ENCODE measurements at places on chromosomes 7 and 10.

GRCh38 chr7:132877573-132877972, 204.3 kb downstream of the CHCHD3 start:
- no peak for DNase-seq

DNA sequence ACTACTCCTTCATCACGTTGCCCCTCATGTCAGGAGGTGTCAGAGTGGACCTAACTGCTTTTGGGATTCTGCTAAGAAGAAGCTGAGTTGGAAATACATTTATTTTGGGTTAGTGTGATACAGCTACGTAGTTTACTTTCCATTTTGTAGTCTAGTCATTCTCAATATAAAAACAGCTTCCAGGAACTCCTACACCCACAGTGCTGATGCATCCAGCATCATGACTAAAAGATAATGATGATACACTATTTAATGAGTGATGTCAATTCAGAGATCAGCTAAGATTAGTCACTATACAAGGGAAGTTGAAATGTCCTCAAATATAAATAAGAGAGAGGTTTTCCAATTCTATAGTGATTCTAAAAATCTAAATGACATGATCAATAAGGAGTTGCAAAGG, 264.2 kb upstream of the SLC26A5 start:
- DNase-seq, result no peak

- peak; percentile 31 for DNase-seq
Measured at GRCh38 chr10:119750391-119751230, 24.8 kb downstream of the INPP5F start.

- DNase-seq, result no peak
Measured at GRCh38 chr10:25692761-25693160, 241.3 kb upstream of the MYO3A start.

GRCh38 chr7:99036546-99037111, 107.3 kb downstream of the SMURF1 start:
- no peak for DNase-seq

DNA sequence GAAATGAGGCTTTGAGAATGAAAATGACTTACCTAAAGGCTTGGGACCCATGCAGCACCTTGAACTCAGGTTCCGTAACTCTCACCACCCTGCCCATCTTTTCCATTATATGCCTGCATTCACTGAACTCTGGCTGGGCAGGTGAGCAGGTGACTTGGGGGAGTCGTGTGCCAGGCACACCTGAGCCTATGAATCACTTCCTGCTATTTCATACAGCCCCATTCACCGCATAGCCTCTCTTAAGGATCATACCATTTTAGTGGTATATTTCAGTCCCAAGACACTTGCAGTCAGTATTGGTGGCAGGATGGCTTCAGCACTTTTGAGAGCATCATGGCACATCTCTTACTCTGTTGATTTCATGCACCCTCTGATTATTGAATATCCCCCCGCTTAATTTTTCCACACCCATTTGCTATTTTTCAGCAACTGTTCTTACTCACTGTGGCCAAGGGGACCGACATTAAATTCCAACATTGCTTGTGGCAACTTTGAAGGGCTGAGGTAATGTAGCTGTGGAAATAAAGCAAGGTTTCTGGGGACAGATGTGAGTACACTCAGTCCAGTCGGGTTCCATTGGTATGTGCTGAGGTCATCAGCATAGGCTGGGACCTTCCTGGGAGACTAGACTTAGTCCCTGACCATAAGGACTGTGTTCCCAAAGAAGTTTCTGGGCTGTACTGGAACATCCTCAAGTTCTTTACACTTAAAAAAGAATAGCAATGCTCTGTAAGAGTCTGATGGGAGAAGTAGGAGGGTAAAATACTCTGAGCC, 39.8 kb upstream of the ZNF438 start:
- DNase-seq, result no peak

GRCh38 chr7:1852517-1853430, 182.7 kb downstream of the ELFN1 start:
- no peak for DNase-seq

DNA sequence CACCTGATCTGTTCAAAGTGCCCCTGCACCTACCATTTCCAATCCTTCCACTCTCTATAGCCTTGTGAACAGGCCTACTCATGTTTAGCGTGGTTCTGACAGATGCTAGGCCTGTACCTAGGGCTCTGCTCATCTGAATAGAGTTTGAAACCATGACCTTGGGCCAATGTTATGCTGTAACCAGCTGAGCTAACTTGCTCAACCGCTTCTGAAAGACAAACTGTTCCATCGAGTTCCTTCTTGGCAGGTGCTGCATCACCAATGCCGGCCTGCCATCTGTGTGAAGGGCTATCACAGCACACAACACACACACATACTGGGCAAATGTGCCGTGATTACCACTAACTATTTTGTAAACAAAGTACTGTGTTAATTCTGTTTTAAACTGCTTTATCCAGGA, 419.0 kb upstream of the GALNT17 start:
- no peak for DNase-seq

GRCh38 chr10:2111965-2112364, 374.6 kb upstream of the ADARB2 start:
- DNase-seq, result no peak

- no peak for DNase-seq
Measured at GRCh38 chr7:37820708-37821468, 27.5 kb upstream of the NME8 start.

DNA sequence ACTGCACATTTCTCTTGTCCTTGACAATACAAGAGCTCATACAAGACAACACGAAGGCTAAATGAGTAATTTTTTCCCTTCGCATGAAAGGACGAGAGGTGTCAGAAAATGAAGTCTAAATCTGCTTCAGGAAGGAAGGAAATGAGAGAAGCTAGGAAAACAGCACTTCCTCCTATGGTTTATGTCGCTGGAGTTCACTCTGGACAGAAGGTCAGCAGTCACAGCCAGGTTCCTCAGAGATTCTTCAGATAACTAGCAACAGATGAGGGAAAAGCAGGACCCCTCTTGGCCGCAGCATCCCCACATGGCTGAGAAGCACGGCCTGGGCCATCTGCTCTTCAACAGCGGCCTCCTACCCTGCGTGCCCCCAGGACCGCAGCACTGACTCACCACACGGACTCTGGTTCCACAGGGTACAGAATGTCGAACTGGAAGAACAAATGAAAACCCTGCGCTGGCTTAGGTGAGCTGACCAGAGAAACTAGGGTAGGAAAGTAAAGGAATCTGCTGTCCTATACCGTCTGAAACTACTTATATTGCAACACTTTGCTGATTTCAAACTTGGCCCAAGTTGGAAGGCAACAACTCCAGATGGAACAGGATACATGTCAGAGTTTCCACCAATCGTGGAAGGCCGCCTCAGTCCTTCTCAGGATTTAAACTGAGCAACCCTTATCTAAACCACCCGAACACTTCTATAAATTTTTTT, 26.3 kb downstream of the DNMBP start:
- DNase-seq, result no peak

GRCh38 chr10:78062296-78062695, 28.6 kb downstream of the RPS24 start:
- DNase-seq, result no peak

GRCh38 chr10:71483885-71484751, 87.4 kb downstream of the CDH23 start:
- no peak for DNase-seq

DNA sequence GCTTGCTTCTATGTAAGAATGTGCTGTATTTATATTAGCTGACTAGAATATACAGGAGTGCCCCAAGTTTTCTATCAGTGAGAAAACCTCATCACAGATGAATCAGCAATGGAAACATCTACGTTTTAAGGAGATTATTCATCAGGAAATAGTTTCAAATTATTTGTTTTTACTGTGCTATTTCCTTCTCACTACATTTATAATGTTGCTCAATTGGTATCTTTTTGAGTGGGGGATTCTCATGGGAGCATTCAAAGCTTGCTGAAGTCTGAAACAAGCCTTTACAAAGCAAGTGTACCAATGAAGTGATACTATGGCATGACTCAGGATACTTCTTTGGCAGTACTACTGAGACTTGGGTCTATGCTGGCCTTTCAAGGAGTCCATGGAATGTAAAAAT, 191.1 kb upstream of the SLC26A5 start:
- no peak for DNase-seq

DNA sequence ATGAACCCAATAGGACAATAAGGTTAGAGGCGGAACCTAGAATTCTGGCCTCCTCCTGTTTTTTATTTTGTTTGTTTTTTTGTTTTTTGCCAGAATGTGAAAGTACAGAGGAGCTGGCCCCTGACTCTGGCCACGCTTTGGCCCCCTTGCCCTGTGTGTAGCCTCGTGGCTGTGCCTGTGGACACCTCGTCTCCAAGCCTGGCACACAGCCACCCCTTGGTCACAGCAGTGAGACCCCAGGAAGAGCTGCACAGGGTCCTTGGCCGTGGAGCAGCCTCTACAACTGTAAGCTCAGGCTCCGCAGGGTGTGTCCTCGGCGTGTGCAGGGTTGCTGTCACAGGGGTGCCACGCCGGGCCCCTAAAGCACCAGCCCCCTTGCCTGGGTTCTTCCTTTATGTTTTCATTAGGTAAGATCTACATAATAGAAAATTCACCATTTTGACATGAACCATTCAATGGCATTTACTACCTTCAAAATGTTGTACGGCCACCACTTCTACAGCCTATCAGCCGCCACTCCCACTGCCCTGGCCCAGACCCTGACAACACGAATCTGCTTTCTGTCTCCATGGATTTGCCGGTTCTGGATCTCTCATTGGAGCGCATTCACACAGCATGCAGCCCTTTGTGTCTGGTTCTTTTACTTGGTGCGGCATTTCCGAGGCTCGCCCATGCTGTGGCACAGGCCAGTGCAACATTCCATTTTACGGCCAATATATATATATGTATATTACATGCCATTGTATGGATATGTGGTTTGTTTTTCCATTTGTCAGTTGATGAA, 51.0 kb downstream of the AMZ1 start:
- DNase-seq, result no peak

- DNase-seq, result no peak
Measured at GRCh38 chr10:35194471-35194870, 67.8 kb downstream of the CREM start.

- DNase-seq, result no peak
Measured at GRCh38 chr10:88221010-88221973, 357.9 kb downstream of the PTEN start.

DNA sequence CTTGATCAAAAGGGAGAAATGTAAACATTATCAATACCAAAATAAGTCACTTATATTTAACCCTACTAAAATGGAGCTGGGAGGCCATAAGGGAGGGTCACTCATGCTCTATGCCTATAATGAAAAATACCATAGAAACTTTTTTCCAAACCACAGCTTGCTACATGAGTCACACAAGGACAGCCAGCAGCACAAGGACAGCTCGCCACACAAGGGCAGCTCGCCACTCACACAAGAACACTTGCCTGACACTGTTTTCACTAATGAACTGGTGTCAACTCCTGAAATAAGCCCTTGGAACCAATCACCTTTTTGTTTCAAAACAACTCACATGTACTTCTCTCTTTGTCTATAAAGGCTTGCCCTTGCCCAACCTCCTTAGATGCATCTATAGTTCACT, 43.3 kb downstream of the FRMPD2 start:
- no peak for DNase-seq

DNA sequence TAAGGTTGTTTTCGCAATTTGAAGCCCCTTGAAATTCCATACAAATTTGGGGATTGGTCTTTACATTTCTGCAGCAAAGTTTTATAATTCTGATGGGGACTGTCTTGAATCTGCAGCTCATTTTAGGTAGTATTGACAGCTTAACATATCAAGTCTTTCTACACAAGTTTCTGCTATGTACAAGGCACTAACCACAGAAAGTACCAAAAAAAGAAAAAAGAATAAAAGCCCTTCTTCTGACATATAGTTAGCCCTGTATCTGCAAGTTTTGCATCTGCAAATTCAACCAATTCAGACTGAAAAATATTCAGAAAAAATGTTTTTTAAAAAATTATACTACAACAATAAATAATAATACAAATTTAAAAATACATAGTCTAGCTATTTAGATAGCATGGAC, 15.3 kb downstream of the POT1 start:
- no peak for DNase-seq

DNA sequence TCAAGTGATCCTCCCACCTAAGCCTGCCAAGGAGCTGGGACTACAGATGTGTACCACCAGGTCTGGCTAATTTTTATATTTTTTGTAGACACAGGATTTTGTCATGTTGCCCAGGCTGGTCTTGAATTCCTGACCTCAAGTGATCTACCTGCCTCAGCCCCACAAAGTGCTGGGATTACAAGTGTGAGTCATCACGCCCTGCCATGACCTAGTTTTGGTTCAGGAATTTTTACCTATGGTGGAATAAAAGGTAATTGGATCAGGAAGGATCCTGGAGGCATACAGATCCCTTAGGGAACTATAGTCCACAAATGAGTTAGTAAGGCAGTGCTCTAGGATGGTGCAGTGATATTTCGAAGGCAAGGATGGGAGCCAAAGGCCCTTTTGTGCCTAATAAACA, 717.9 kb downstream of the PHTF2 start:
- no peak for DNase-seq

GRCh38 chr10:23975431-23975830, 233.5 kb upstream of the KIAA1217 start:
- no peak for DNase-seq

GRCh38 chr10:21369697-21370096, 155.8 kb downstream of the SKIDA1 start:
- no peak for DNase-seq

- DNase-seq, result no peak
Measured at GRCh38 chr7:143914938-143915652, 13.1 kb upstream of the TCAF1 start.

GRCh38 chr10:30357075-30357801, 8.2 kb upstream of the MTPAP start:
- DNase-seq, result no peak

DNA sequence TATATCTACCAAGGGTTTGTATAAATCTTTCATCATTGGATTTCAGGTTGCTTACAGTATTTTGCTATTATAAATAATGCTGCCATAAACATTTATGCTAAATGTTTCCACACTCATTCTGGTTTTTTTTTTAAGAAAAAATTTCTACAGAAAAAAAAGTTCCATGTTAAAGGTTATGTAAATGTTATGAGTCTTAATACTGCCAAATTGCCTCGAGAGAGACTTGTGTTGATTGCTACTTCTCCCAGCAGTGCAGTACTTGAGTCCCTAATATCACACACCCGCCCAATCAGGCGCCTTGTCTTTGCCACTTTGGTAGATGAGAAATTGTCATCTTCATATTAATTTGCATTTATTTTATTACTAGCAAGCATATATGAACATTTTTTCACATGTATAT, 96.7 kb upstream of the TMEM26 start:
- DNase-seq, result no peak

DNA sequence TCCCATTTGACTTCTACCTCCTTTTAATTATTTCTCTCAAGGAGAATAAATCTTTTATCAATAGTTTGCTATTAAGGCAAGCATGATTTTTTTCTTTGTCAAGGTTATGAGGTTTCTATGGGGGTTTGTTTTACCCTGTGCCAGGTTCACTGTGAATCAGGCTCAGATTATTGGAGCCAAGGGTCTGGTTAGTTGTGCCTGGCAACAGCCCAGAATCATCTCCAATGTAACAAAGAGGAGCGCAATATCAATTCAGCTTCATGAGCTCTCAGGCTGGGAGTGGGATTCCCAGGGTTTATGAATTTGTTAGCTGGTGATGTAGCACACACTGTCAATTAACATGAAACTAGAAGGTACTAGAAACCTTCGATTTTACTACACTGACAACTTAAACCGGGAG, 73.2 kb downstream of the AASS start:
- DNase-seq, result no peak
